ENCODE measurements at places on chromosomes 6 and 20. TPM values are rescaled to one million over a fixed set of nuclear protein-coding genes. Genes with fewer than 3 reads are reported as not detected.
A peak's percentile ranks its signal among the peaks of the same experiment; 100 is the strongest.

Gene RBPJL
- total RNA-seq = not detected

- no peak for DNase-seq
These were observed 41.5 kb upstream of the TIAM2 start for GRCh38 chr6:154953644-154954043.

DNA sequence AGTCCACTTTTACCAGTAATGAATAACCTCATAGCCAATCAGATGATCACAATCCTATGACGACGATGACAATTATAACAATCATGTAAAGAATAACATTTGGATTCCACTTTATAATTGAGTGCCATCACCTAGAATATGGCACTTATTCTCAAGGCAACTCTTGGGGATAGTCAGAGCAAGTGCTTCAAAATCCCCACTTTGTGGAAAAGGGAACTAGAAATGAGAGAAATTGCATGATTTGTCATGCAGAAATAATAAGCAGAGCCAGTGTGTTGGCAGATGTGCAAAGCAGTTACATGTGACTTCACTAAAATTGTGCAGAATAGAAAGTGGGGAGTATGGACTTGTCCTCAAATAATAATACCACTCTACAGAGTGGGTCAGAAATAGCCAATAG lies 41.3 kb downstream of the FRK start:
- no peak for DNase-seq

- peak; percentile 37 for DNase-seq
These were observed 39.4 kb upstream of the ENPP4 start for GRCh38 chr6:46090115-46091079.

GRCh38 chr6:34063651-34064050 lies 82.2 kb downstream of the GRM4 start:
- no peak for DNase-seq

DNA sequence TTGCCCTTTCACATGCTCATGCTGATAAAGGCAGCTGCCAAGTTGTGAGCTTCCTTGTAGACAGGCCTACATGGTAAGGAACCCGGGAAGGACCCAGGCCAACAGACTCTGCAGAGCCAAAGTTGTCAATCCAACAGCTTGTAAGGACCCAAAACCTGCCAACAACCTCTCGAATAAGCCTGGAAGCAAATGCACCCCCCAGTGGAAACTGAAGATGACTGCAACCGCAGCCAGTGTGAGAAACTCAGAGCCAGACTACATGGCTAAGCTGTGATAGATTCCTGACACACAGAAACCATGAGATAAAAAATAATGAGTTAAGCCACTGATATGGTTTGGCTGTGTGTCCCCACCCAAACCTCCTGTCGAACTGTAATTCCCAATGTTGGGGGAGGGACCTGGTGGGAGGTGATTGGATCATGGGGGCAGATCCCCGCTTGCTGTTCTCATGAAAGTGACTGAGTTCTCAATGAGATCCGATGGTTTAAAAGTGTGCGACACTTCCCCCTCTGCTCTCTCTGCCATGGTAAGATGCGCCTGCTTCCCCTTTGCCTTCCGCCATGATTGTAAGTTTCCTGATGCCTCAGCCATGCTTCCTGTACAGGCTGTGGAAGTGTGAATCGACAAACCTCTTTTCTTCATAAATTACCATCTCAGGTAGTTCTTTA lies 18.8 kb upstream of the CLPSL2 start:
- peak; percentile 29 for DNase-seq

GRCh38 chr6:71531841-71532240 lies 243.2 kb downstream of the OGFRL1 start:
- no peak for DNase-seq

- DNase-seq = peak; percentile 72
These were observed 3.3 kb upstream of the BIRC7 start for GRCh38 chr20:63232235-63233060.

Data from bronchial epithelial cell (primary cell).